ENCODE measurements at places on chromosomes 13 and 19. TPM values are rescaled to one million over a fixed set of nuclear protein-coding genes. Genes with fewer than 3 reads are reported as not detected.

The PSG1 gene
- total RNA-seq, result not detected

- DNase-seq, result peak; percentile 43
Measured at GRCh38 chr19:33444562-33445441, 71.3 kb downstream of the CEBPG start.

- DNase-seq, result no peak
Measured at GRCh38 chr13:97273341-97273831, 51.3 kb downstream of the MBNL2 start.

- no peak for DNase-seq
Measured at GRCh38 chr19:1286487-1287353, 1.0 kb downstream of the EFNA2 start.

GRCh38 chr13:37385956-37386670, 212.5 kb downstream of the POSTN start:
- DNase-seq, result no peak

- no peak for DNase-seq
Measured at GRCh38 chr13:58584610-58585009, 953.1 kb downstream of the PCDH17 start.

- DNase-seq, result no peak
Measured at GRCh38 chr13:40290758-40291157, 375.7 kb downstream of the FOXO1 start.

The MAP3K10 gene
- 35.6 TPM for total RNA-seq

GRCh38 chr19:44672226-44672625, 944 bp downstream of the CEACAM19 start:
- no peak for DNase-seq

- DNase-seq, result no peak
Measured at GRCh38 chr19:926589-927350, 935 bp downstream of the ARID3A start.

DNA sequence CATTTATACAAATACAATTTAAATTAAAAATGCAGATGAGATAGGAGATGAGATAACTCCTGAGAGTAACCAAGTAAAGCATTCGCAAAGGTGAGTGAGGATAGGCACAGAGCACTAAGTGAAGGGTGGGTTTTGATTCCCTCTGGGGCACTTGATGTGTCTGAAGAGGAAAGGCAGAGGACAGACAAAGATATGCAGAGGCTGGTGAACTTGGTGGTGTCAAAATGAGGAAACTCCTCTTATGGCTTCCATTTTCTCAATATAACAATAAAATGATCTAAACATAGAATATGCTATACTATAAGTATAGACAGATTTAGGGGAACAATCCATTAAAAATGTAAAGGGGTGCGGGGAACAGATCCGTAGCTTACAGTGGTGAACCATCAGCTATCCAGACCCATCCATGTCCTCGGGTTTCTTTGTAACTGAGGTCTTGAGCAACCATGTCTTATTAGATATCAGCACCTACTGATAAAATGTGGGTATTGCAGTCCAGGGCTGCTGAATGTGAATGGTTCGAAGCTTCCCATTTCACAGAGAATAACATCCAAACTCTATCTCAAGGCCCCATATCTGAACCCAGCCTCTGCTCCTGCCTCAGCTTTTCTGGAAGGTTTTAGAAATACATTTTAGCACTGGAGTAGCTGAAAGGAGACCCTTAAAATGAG, 73.9 kb upstream of the SLC10A2 start:
- DNase-seq, result no peak

The DDX49 gene
- total RNA-seq, result 39.4 TPM

GRCh38 chr19:43575955-43576878, 616 bp downstream of the PINLYP start:
- DNase-seq, result no peak

The ELAVL3 gene
- not detected for total RNA-seq

The FUT2 gene
- not detected for total RNA-seq

The CEACAM8 gene
- total RNA-seq, result not detected

DNA sequence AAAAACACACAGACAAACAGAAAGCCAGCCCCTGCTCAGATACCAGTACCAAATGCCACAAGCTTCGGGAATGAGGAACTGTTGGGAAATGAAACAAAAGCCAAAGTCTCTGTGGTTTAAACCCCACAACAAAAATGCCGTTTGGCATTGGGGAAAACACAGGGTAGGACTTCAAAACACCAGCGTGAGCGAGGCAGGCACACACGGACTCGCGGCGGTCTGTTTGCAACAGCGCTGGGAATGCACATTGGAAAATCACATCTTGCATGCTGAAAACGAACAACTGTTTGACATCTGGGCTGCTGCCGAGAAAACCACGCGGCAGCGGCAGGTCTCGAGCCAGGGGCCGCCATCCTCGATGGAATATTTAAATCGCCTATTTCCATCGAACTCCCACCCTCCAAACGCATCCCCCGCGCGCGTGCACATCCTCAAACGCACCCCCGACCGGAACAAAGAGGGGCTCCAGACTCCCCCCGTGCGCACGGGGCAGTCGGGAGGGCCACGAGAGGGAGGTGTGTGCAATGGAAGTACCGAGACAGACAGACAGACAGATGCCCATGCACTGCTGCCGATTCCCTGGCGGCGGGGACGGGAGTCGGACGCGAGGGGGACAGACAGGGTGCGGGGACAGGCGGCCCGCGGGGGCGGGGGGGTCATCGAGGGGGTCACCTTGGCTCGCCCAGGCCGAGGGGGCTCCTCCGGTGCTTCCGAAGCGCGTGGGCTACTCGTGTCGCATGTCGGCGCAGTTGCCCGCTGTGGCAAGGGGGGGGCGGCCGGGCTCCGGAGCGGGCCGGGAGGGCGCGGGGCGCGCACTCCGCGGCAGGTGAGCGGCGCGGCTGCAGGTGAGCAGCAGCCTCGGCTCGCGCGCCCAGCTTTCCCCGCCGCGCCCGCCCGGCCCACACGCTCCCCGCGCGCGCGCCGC, at the start of gene GPR12:
Gene GPR12 (minus strand): TSS at position 880 of the 925 bp plus-strand sequence. CDS start 959 bp downstream, outside the sequence.
- DNase-seq, result no peak

DNA sequence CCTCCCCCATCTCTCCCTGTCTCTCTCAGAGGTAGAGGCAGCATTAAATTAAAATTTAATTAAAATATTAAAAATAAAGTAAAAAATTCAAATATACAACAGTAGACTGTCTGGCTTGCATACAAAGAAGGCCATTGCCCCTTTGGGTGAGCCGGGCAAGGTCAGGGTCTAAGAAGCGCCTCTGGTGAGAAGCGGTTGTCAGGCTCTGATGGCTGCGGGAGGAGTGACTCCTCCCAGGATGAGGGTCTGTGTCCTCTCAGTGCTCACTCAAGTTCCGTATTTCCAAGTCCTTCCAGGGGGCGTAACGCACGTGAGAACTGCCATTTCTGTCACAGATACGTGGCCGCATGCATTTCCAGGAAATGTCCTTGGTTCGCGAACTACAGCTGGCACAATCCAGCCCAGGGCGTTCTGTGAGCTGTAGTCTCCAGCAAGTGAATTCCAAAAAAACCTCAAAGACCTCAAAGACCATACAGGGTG, 737 bp upstream of the ZNF181 start:
- DNase-seq, result no peak

GRCh38 chr19:36160821-36161596, 8.8 kb upstream of the COX7A1 start:
- DNase-seq, result no peak

GRCh38 chr13:35787937-35788336, 311.4 kb upstream of the MAB21L1 start:
- DNase-seq, result no peak

DNA sequence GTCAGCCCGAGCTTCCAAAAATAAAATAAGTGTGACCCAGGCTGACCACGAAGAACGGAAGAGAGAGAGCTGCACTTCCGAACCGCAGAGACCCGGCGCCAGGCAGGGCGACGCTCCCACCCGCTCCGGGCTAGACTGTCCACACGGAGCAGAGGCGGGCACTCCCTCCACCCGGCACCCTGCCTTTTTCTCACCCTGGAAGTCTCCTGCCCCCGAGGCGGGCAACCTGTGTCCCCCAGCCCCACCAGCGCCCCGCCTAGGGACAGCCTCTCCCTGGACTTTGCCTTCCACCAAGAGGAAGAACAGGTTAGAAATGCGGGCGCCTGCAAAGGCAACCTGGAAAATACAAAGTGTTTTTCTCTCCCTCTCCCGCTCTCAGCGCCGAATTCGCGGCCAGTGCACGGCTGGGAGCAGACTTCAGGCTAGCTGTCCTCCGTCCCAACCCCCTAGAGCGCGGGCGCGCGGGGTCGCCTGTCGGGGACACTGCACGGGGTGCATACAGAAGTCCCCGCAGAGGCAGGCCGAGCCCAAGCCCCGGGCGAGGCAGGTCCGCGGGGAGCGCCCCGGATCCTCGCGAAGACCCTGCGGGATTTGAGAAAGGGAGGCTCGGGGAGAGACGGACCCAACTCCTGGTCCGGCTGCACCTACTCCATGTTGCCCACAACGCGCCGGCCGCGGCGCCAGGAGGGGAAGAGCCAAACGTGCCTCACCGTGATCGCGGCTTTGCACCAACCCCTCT, 845 bp downstream of the SPRY2 start:
- DNase-seq, result no peak

DNA sequence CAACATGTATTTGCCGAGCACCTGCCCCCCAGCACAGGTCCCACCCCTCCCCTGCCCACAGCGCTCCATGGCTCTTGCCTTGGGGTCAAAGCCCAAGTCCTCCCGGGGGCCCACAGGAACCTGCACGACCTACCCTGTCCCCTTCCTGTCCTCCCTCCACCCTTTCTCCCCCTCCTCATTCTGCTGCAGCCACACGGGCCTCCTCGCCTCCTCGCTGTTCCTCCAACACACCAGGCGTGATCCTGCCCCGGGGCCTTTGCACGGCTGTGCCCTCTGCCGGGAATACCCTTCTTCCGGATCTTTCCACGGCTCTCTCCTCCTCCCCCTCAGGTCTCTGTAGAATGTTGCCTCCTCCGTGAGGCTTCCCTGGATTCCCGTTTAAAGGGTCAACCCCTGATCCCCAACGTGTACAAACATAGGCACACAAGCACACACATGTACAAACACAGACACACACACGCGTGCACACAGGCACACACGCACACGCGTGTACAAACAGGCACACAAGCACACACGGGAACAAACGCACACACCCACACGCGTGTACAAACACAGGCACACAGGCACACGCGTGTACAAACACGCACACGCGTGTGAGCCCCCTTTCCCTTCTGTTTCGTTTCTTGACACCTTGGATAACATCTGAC, 2.8 kb downstream of the MADCAM1 start:
- no peak for DNase-seq

DNA sequence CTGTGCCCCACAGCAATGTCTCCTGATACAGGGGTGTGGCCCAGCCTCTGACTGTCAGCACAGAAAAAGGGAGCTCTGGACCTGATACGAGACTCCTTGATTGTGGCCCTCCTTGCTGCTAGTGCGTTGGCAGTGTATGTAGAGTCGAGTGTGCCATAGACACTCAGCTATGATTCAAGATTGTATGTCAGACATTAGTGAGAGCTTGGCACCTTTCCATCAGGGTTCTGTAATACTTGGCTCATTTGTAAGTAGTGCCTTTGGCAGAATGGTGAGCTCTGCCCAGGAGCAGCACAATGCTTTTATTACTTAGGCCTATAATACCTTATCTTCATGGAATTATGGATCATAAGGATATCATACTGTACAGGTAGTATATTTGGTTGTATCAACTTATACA, 83.4 kb downstream of the ATP8A2 start:
- no peak for DNase-seq

GRCh38 chr19:39031368-39032062, 834 bp downstream of the FBXO27 start:
- peak; percentile 59 for DNase-seq

The CRX gene
- not detected for total RNA-seq

- no peak for DNase-seq
Measured at GRCh38 chr19:54959840-54960239, 6.3 kb upstream of the NLRP2 start.

DNA sequence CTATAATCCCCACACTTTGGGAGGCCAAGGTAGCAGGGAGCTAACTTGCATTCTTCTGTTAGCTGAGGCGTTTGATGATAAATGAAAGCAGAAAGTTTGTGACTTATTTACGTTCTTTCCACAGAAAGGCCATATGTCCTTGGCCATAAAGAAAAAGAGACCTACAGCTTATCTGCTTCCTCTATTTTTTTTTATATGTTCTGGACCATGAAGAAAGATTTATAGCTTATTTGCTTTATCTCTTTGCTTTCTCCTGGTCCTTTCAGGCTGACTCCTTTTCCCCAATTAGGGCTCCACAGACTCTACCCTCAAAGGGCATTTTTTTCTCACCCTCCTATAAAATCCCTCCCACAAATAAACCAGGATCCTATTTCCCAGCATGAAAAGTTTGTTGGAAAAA, 1.5 kb upstream of the ZNF616 start:
- no peak for DNase-seq

- no peak for DNase-seq
Measured at GRCh38 chr13:76790980-76791819, 95.0 kb downstream of the KCTD12 start.

DNA sequence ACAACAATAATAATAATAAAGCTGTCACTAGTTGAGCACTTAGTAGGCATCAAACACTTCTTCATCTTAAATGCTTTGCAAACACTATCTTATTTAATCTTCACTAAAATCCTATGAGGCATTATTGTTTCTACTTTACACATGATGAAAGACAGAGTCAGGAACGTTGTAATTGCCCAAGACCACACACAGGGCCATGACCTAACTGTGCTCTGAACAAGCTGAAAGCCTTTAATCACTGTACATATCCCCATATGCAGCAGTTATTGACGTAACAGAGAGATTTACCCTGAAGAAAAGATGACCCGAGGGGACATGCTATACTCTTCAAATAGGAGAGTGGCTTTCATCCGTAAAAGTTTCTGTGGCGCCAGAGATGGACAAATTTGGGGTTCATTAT, 53.0 kb downstream of the SACS start:
- DNase-seq, result no peak

- DNase-seq, result no peak
Measured at GRCh38 chr19:17575871-17576757, 20.7 kb downstream of the COLGALT1 start.

The CHAMP1 gene
- total RNA-seq, result 20.1 TPM

DNA sequence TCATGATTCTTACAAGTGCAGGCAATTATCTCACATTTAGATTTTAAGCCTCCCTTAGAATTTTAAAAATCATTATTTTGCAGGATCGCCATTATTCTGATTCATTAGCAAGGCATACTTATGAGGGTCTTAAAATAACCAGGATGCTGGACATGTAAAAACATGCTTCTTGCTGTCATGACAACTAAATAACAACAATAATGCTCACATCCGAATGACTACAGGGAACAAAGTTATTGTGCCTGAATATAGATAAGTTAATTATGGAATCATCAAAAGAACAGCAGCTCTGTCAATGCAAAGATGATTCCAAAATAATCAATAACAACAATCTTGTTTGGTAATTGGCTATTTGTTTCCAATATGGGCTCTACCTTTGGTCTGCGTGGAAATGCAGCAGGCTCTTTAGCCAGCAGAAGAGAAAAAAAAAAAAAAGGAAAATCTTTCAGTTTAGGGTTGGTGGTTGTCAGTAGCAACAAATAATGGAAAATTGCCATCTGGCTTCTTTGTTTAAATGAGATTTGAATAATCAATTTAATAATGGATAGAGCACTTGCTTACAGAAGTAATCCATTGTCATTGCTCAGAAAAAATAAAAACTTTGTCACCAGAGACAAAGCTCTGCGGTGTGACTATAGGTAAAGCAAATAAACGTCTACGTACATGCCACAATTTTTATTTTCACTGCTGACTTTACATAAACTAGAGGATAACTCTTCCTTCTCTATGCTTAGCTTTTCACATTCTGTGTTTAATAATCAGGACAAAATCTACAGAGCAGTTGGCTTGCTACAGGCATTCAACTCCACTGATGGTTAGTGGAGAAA, 468.9 kb upstream of the TSHZ3 start:
- DNase-seq, result no peak

Data from naive thymus-derived CD8-positive, alpha-beta T cell (primary cell).